ENCODE measurements at places on chromosomes 6 and 20. TPM values are rescaled to one million over a fixed set of nuclear protein-coding genes. Genes with fewer than 3 reads are reported as not detected.

Gene OPN5
- total RNA-seq, result not detected

Gene HAO1
- total RNA-seq, result not detected

Gene TINAG
- total RNA-seq, result not detected

Gene DSE
- 4.6 TPM for total RNA-seq

Gene ANKRD60
- total RNA-seq, result not detected

Gene MAFB
- total RNA-seq, result 0.11 TPM

Gene LY6G6C
- not detected for total RNA-seq

Gene SALL4
- 0.17 TPM for total RNA-seq

Gene UST
- 0.70 TPM for total RNA-seq

Gene COX4I2
- total RNA-seq, result not detected

Gene PPIL6
- total RNA-seq, result not detected

Gene BTN3A1
- total RNA-seq, result 8.1 TPM

Gene DNAH8
- total RNA-seq, result not detected

Gene FAM217A
- total RNA-seq, result not detected

Gene COL10A1
- total RNA-seq, result not detected

Gene CLVS2
- total RNA-seq, result not detected

Gene LAMA5
- 44.7 TPM for total RNA-seq

Gene UBE2C
- 139 TPM for total RNA-seq

Gene KIAA1755
- 0.04 TPM for total RNA-seq

Gene NUS1
- 18.3 TPM for total RNA-seq

Gene HSPA1L
- total RNA-seq, result 0.55 TPM

Gene SIM1
- not detected for total RNA-seq

Gene UBD
- 172 TPM for total RNA-seq

Gene WFDC10B
- not detected for total RNA-seq

Gene MEP1A
- 0.10 TPM for total RNA-seq

Gene BEND6
- total RNA-seq, result 0.20 TPM

Gene GSTA3
- total RNA-seq, result not detected

Gene BCKDHB
- 13.6 TPM for total RNA-seq

Gene PEX3
- 40.8 TPM for total RNA-seq

Gene ULBP3
- total RNA-seq, result 0.42 TPM

Gene OR12D1
- not detected for total RNA-seq

Gene STAU1
- 119 TPM for total RNA-seq

Gene TBXT
- not detected for total RNA-seq

Gene FAM83B
- not detected for total RNA-seq

All from HepG2 (cell line).